ENCODE measurements at places on chromosomes 2 and 18.

GRCh38 chr2:179129574-179130238 is 79.8 kb upstream of the CCDC141 start:
- DNase-seq: peak; percentile 25

DNA sequence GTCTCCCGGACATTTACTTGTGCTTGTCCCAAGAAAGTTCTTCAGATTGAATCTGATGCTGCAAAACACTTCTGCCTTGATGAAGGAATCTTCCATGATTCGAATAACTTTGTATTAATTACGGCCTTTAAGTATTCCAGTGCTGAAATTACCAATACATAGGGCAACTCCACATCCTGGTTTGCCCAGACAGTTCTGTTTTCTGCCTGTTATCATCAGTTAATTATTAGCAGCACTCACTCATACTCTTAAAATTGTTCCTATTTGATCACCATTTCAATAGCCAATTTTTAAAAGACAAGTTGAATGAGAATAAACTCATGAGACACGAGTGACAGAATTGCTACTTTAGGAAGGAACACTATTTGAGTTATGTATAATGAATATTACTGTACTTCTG is 620.7 kb upstream of the ZEB2 start:
- no peak for DNase-seq

DNA sequence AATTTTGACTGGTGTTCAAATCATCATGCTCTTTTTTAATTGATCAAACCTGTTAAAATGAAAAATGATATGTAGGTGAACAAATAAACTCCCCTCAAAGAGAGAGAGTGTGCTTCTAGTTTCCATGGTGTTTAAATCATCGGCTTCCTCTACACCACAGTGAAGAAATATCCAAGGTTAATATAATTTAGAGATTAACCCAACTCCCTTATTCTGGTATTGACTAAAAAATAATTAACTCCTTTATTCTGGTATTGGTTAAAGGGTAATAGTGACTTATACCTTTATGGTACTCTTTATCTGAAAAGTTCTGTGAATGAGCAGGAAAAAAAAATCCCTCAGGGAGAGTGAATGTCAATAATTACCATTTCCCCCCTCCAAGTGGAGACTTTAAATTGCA is 93.1 kb downstream of the SPATS2L start:
- DNase-seq: no peak

DNA sequence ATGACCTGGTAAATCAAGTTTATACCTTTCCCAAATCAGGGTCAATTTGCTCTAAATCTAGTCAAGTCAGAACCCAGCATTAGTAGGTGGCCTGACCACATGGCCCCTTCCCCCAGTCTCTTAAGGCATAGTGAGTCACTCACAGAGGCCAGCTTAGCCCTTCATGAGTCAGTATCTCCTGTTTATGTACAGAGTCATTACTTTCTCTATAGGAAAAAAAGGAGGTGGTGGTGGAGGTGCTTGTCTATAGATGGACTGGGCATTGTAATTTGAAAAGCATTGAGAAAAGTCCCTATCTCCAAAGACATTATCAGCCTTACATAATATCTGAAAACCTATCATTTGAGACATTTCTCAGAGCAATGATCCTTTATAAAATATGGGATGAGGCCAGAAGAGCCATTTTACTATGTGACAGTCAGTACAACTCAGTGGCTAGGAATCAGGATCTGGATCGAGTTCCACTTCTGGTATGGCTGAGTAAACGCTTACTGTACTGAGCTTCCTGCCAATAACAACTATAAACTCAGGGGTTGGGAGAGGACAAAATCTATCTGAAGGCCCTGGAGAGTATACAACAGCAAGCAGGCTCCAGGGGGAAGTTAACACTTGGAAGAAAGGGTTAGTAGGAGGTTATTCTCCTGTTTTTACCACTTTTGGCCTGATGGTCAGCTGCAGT is 22.5 kb upstream of the SIGLEC15 start:
- DNase-seq: peak; percentile 98

DNA sequence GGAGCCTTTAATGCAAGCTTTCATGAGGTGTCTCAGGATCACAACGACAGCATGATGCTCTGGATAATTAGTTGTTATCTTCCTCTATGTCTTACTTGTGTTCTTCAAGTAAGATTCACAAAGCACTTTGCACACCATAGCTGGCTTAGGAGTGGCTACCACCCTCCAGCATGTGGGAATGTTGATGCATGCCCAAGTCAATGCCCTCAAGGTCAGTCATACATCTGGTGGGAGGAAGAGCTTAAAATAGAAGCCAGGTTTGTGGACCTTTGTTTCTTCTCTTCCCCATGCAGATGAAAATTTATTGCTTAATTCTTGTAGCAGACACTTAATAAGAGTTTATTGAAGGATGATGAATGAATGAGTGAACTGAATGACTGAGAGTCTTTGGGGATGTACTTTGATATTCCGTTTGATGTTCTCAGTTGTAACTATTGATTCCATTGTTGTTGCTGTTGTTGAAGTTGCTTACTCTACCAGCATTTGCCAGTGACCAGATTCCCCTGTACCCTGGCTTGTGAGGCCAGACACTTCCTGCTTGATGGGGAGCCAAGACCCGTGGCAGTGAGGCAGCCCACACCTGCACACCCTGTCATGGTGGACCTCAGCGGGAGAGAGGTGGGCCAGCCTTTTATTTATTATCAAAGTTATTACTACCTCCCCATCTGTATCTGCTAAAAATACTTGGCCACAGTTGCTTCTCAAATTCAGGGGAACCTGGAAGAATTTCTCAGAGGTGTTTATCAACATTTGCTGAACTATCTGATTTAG is 137.8 kb downstream of the LAMA3 start:
- peak; percentile 68 for DNase-seq

GRCh38 chr2:237725661-237726060 is 72.9 kb upstream of the RBM44 start:
- DNase-seq: peak; percentile 29

- DNase-seq: no peak
Measured at GRCh38 chr18:69259282-69259681, 141.4 kb upstream of the DOK6 start.

GRCh38 chr2:217451666-217452065 is 551.1 kb downstream of the TNS1 start:
- DNase-seq: no peak

- DNase-seq: no peak
Measured at GRCh38 chr18:12960395-12960794, 12.6 kb downstream of the SEH1L start.

DNA sequence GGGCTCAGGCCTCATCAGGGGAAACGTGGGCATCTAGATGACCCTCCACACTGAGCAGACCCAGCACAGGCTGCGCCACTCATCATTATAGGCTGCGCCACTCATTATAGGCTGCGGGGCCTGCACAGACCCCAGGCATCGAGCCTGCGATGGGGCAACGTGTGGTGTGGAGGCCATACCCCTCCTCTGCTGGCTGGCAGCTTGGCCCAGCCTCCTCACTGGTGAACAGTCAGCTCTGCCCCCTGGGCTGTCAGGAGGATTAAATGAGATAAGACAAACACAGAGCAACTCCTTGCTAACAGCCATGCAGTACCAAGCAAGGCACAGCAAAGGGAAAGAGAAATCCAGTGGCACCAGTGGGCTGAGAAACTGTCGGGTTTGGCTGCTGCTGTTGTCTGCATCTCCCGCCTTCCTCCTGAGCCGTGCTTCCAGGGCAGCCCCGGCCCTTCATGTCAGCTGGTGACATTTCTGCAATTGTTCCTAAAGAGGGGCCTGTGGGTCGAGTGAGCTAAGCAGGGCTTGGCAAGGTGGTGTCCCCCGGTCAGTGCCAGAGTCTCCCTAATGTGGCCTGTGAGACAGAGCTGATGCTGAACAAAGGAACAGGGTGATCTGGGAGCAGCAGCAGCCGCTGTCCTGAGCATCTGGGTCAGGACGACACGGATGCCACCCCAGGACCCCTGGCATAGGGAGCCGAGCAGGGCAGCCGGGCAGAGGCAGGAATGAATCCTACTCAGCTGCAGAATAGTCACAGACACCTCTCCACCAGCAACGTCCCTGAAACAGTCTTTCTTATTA is 48.7 kb downstream of the RRM2 start:
- no peak for DNase-seq

DNA sequence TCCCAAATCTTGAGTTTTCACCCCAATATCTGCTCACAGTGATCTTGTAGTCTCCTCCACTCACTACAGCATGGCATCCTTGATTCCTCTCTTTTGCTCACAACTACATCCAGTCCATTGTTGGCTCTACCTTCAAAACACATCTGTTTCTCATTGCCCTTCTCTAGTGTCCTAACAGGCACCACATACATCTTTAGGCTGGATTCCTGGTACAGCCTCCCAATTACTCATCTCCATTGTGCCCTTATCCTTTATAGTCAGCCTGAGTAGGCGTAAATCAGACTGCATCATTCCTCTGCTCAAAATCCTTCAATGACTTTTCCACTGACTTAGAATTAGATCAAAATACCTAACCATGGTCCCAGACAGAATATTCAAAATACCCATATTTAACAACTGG is 10.7 kb upstream of the TAF1B start:
- DNase-seq: peak; percentile 79
